Foreskin keratinocyte (primary cell): ENCODE measurements at places on chromosomes 7 and 10.

- peak; percentile 87 for DNase-seq
Observed at GRCh38 chr7:84194484-84195271, at the start of gene SEMA3A. TSS of gene SEMA3A (minus strand) at chr7:84194789. CDS start at chr7:84194586, 203 bp downstream.

DNA sequence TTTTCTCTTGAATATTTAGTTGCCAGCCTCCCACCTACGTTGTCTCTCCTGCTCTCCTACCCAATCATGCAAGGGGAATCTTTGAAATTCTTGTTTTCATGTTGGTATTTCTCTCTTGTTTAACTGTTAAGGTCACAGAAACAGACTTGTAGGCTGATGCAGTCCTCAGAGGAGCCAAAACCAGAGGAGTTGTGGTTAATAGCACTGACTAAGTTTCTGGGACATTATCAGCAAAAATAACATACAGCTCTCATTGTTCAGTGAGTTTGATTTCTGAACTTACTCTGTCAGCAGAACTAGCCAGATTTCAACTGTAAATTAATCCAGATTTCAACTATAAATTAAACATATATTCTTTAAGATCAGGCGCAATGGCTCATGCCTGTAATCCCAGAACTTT lies 11.1 kb upstream of the CUL1 start:
- DNase-seq: no peak

DNA sequence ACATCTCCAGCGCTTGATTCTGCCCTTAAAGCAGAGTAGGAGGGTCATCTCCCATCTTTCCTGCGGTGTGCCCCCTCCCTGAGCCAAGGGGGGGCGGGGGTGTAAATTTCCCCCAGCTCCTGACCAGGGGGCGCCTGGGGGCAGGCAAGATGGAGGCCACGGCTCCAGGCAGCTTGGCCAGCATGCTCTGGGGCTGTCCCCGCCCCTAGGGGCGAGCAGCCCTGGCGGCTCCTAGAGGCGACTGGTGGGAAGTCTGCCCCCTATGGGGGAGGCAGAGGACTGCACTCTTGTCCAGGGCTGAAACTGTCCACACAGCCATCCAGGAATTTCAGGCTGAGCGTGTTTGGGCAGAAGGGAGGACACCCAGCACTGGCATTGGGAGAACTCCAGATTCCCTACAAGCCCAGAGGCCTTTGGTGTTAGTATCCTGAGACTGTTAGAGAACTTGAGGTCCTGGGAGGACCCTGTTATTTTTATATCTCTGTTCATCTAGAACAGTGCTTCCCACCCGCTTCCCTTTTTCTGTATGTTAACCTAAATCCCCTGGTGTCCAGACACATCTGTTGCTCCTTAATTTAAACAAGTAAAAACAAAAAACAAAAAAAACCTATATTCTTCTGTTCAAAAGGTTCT lies 4.6 kb downstream of the STRA8 start:
- no peak for DNase-seq

DNA sequence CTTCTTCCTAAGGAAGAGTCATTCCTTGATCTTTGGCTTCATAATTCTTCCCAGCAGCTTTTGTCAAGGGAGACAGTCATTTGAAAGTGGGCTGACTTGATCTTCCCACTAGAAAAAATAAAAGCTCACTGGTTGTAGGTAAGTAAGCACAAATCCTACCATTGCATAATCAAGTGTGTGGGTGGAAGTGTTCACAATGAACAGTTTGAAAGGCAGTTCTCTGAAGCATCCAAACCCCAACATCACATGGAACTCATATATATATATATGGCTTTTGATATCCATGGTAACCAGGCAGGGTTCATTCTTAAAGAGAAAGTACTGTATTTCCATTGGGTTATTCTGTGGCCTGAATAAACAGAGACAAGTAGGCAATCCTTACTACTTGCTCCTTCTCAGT lies 51.6 kb downstream of the ARMH3 start:
- peak; percentile 14 for DNase-seq

DNA sequence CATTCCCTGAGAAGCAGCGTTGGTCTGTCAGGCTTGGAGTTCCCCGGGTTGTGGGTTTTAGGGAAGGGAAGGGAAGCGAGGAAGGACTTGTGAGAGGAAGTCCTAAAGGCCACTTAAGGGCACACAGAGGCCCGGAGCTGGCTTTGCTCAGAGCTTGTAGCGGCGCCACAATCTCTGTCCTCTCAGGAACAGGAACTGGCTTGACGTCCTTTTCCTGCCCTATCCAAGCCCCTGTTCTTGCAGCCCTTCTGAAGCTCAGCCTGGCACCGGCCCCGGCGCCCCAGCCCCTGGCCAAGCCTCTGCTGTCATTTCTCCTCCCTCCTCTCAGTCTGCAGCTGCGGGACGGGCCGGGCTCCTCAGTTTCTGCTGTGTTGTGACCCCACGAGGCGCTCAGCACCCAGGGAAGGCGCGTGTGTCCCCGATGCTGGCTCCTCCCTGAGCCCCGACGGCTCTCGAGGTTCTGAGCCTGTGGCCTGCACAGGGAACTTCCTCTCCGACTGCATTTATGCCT lies at the start of gene GIMAP8:
TSS of gene GIMAP8 (plus strand) at position 140 of the 511 bp plus-strand sequence. CDS start 16,069 bp downstream, outside the sequence.
- no peak for DNase-seq

- peak; percentile 44 for DNase-seq
Observed at GRCh38 chr7:109003742-109004141, 434.1 kb downstream of the DNAJB9 start.

- no peak for DNase-seq
Observed at GRCh38 chr10:127426746-127427145, 122.4 kb upstream of the NPS start.

DNA sequence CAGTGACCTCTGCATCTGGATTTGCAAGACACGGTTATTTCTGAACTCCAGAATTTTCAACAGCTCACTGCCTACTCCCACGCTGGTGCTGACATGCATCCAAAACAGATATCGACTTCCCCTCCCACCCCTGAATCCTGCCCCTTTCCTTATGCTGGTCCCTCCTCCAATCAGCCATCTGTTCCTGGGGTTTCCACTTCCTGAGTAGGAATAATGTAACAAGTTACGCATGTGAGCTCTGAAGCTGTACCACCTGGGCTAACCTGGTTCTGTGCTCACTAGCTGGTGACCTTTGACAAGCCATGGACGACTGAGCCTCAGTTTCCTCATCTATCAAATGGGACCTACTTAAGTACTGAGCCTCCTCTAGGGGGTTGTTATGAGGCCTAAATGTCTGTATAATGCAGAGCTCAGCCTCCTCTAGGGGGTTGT lies 1.7 kb upstream of the NCAPG2 start:
- DNase-seq: no peak

GRCh38 chr10:131844529-131845084 lies 56.2 kb upstream of the PPP2R2D start:
- no peak for DNase-seq

- no peak for DNase-seq
Observed at GRCh38 chr10:26787362-26787761, 73.4 kb downstream of the ABI1 start.

GRCh38 chr7:47812429-47813136 lies 135.7 kb downstream of the PKD1L1 start:
- DNase-seq: no peak

DNA sequence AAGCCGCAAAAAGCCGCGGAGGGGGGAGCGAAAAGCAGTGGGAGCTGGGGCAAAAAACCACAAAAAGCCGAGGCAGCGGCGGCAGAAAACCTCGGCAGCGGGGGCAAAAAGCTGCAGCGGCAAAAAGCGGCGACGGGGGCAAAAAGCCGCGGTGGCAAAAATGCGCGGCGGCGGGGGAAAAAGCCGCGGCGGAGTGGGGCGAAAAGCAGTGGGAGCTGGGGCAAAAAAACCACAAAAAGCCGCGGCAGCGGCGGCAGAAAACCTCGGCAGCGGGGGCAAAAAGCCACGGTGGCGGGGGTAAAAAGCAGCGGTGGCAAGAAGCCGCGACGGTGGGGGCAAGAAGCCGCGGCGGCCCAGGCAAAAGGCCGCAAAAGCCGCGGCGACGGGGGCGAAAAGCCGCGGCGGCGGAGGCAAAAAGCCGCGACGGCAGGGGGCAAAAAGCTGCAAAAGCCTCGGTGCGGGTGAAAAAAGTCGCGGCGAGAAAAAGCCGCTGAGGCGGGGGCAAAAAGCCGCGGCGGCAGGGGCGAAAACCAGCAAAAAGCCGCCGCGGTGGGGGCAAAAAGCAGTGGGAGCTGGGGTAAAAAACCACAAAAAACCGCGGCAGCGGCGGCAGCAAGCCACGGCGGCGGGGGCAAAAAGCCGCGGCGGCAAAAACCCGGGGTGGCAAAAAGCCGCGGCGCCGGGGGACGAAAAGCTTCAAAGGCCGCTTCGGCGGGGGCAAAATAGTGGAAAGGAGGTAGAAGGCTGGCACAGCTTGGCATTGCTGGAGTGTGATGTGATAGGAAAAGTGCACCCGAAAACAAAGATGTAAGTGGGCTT lies 135.9 kb downstream of the ZNF92 start:
- DNase-seq: no peak

- no peak for DNase-seq
Observed at GRCh38 chr7:20795361-20795760, 8.7 kb upstream of the SP8 start.

GRCh38 chr10:21260506-21261149 lies 264.9 kb downstream of the SKIDA1 start:
- DNase-seq: no peak

DNA sequence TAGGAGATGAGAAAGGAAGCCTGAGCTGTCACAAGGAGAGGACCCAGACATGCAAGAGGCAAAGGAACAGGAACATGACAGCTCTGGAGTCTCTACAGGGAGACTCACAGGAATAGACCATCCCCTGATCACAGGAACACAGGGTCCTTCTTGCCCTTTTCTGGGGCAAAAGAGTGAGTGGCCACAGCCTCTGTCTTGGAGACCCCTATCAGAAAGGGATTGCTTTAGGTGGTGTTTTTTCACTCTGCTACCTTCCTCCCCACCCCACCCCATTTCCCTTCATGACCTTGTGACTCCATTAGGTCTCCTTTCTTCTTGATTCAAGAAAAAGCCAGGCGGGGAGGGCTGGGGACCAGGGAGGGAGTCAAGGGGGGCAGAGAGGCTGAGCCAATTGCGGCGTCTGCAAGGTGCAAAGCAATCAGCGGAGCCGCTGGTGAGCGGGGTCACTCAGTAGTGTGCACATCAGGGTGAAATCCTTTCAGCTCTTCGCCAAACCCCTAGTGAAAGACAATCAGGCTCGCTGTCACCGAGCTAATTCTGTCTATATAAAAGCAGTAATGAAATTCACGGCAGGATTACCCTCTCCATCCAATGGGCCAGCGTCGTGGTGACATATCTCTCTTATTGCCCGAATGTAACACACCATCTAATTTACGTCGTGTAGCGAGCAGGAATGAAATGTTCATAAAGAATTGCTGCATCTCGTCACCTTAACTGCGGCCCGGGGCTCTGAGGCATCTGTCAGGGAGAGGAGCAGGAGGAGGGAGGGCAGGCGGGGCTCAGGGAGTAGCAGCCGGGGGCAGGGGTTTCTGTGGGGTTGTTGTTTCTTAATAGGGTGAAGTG lies 31.5 kb upstream of the BTRC start:
- no peak for DNase-seq

- DNase-seq: no peak
Observed at GRCh38 chr7:21543528-21544302, 876 bp downstream of the DNAH11 start.

GRCh38 chr10:71316786-71317160 lies 2.3 kb upstream of the SLC29A3 start:
- DNase-seq: no peak

GRCh38 chr7:121049028-121049791 lies 60.7 kb downstream of the CPED1 start:
- DNase-seq: no peak

DNA sequence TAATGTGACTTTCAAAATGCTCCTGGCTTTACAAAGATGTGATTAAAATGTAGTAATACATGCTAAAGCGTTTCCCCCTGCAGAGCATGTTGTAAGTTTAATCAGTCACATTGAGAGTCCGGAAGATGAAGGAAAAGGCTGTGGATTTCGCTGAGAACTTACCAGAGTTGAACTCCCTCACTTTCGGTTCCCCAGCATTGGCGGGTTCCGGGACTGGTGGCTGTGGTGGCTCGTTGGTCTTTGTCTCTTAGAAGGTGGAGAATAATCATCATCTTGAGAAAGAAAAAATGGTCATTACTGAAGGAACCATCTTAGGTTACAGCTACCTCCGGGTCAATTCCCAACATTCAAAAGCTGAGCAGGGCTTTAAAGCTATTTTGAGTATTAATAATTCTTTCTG lies 9.6 kb upstream of the NUPR2 start:
- DNase-seq: no peak

DNA sequence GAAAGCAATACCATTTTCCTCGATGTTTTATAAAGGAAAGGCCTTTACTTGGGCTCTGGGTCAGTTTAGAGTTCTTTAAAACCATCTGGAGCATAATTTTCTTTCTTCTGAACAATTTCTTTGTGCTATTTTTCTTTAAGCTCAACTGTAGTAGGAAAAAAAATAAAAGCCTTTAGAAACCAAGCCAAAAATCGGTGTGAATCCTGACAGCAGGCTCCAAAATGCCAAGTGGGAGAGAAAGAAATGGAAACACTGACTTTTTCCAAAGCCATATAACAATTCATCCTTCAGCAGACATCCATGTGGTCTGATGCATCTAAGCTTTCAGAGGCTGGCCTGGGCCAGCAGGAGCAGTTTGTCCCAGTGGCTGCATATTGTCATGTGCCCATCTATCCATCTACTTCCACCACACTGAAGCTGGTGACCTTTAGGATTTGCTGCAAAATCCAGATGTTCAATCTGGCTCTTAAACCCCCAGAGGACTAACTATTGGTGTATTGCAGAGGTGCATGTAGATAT lies 23.0 kb upstream of the ITPRID1 start:
- DNase-seq: no peak

DNA sequence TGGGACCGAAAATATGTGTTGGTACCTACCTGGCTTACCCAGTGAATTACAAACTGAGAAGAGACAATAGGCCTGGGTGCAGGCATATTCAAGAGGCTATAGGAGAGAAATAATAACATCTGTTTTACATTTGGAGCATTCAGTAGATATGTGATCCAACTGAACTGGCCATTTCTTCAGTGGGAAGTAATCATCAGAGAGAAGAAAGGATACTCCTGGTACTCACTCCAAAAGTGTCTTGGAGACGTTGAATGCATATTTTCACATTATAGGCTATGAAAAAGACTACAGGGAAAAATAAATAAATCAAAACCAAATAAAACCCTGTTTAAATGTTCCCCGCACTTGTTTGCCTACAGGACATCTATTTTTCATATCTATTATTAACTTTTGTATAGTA lies 1680.3 kb downstream of the REEP3 start:
- DNase-seq: no peak

- no peak for DNase-seq
Observed at GRCh38 chr7:37645282-37646050, 38.1 kb upstream of the GPR141 start.

DNA sequence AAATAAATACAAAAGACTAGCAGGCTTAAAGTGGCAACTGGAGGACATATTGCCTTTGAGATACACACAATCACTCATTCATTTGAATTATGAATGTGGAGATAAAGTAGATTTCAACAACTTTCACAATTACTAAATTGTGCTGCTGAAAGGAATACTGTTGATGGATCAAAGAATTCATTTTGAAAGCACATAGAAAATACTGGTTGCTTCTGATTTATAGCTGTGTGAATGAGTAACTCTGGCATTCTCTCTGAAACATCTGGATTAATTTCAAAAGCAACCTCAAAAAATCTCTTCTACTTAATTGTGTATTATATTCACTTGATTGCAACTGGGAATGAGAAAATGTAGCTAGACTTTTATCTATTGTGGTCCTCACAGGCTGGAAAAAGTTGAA lies 397.6 kb downstream of the THSD7A start:
- DNase-seq: no peak

- DNase-seq: peak; percentile 91
Observed at GRCh38 chr10:24382979-24383663, 174.2 kb downstream of the KIAA1217 start.

GRCh38 chr10:132876993-132877431 lies 65.4 kb downstream of the CFAP46 start:
- DNase-seq: no peak
